ENCODE measurements at places on chromosomes 4 and X. TPM values are rescaled to one million over a fixed set of nuclear protein-coding genes. Genes with fewer than 3 reads are reported as not detected.
A peak's percentile ranks its signal among the peaks of the same experiment; 100 is the strongest.

TMEM156 gene
- total RNA-seq = 3.5 TPM

ESX1 gene
- not detected for total RNA-seq

POU4F2 gene
- not detected for total RNA-seq

CC2D2A gene
- total RNA-seq = 26.7 TPM

SLC34A2 gene
- 694 TPM for total RNA-seq

H2BW2 gene
- not detected for total RNA-seq

SH3TC1 gene
- total RNA-seq = 127 TPM

SPRY1 gene
- total RNA-seq = 134 TPM

HGFAC gene
- 1.6 TPM for total RNA-seq

PRSS12 gene
- total RNA-seq = 1.1 TPM

DNA sequence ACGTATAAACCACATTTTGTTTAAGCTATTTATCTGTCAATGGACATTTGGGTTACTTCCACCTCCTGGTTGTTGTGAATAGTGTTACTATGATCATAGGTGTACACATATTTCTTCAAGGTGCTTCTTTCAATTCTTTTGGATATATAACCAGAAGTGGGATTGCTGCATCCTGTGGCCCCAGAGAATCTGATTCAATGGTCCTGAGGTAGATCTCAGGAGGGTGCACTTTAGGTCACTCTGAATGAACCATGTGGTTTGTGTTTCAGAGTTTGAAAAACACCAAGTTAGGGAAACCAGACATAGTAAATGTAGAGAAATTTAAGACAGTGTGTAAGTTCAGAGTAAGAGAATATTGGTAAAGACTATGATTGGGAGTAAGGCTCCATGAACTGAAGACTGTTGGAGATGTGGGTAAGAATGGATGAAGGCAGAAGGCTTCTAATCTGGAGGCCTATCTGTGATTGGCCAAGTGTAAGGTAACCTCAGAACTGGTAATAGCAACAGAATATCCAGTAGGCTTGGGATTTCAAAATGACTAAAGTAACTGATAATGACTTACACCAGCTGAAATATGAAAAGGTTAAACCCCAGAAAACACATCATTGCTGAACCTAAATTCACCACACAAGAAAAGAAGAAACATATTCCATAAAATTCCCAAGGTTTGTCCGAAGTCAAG is 236.9 kb downstream of the CAMK2D start:
- no peak for DNase-seq
- H3K4me1 ChIP-seq = no peaks in the 10 kb centered on the region
- H3K27me3 ChIP-seq = no peaks in the 10 kb centered on the region
- no peak overlapping the region for H3K4me3 ChIP-seq

GRCh38 chrX:12984603-12985319 is 9.9 kb downstream of the TMSB4X start:
- H3K27ac ChIP-seq = no peak overlapping the region
- no peaks in the 10 kb centered on the region for H3K27me3 ChIP-seq
- no peak for DNase-seq
- H3K36me3 ChIP-seq = no peaks in the 10 kb centered on the region
- no peaks in the 10 kb centered on the region for H3K4me1 ChIP-seq

- H3K4me3 ChIP-seq = no peak overlapping the region
- no peak overlapping the region for H3K27ac ChIP-seq
- no peaks in the 10 kb centered on the region for H3K4me1 ChIP-seq
- H3K36me3 ChIP-seq = no peaks in the 10 kb centered on the region
- no peaks in the 10 kb centered on the region for H3K27me3 ChIP-seq
- no peak for DNase-seq
These were observed 21.7 kb downstream of the DDIT4L start for GRCh38 chr4:100168521-100168920.

- H3K36me3 ChIP-seq = no peaks in the 10 kb centered on the region
- no peak for DNase-seq
- H3K4me1 ChIP-seq = no peaks in the 10 kb centered on the region
These were observed 495.2 kb downstream of the PDGFC start for GRCh38 chr4:156476359-156476758.

DNA sequence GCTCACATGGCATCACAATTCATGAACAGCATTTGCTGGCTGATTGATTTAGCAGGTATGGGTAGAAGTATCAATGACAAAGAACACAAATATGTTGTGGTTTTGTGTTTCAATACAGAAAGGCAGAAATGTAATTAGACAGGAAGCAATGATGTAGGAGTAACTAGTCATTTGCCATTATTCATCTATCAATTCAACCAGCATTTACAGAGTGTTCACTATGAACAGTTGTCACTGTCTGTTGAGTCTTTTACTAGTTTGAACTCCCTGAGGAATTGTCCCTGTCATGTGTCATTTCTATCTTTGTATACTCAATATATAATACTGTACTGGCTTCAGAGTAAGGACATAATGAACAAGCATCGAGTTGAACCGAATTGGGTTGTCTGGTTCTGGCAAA is 51.5 kb upstream of the ARHGAP24 start:
- H3K36me3 ChIP-seq = no peaks in the 10 kb centered on the region
- no peaks in the 10 kb centered on the region for H3K4me1 ChIP-seq
- no peak for DNase-seq
- H3K4me3 ChIP-seq = no peak overlapping the region
- no peaks in the 10 kb centered on the region for H3K27me3 ChIP-seq

DNA sequence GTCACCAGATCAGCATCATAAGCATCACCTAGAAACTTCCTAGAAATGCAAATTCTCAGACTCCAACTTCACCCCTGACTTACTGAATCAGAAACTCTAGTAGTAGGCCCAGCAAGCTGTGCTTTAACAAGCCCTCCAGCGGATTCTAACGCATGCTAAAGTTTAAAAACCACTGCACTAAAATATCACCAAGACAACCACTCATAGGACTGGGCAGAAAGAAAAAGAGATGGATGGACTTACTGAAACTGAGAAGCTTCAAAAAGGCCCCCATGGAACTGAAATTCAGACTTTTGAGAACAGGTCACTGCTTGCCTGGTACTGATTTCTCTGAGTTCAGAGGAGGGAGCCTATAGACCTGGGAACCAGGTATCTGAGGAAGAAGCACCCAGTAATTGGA is 40.1 kb downstream of the FAM241A start:
- no peak overlapping the region for H3K4me3 ChIP-seq
- H3K27me3 ChIP-seq = no peaks in the 10 kb centered on the region
- no peak for DNase-seq
- no peaks in the 10 kb centered on the region for H3K36me3 ChIP-seq

- H3K4me3 ChIP-seq = no peak overlapping the region
- H3K27ac ChIP-seq = no peak overlapping the region
- H3K27me3 ChIP-seq = no peaks in the 10 kb centered on the region
- no peaks in the 10 kb centered on the region for H3K4me1 ChIP-seq
These were observed 36.2 kb upstream of the UGDH start for GRCh38 chr4:39563346-39563847.

- no peak overlapping the region for H3K27ac ChIP-seq
- H3K4me1 ChIP-seq = peaks cover 6% of the 10 kb centered on the region
- peak; percentile 77 for DNase-seq
- no peaks in the 10 kb centered on the region for H3K36me3 ChIP-seq
These were observed 183.7 kb downstream of the SPATA18 start for GRCh38 chr4:52234561-52235440.

DNA sequence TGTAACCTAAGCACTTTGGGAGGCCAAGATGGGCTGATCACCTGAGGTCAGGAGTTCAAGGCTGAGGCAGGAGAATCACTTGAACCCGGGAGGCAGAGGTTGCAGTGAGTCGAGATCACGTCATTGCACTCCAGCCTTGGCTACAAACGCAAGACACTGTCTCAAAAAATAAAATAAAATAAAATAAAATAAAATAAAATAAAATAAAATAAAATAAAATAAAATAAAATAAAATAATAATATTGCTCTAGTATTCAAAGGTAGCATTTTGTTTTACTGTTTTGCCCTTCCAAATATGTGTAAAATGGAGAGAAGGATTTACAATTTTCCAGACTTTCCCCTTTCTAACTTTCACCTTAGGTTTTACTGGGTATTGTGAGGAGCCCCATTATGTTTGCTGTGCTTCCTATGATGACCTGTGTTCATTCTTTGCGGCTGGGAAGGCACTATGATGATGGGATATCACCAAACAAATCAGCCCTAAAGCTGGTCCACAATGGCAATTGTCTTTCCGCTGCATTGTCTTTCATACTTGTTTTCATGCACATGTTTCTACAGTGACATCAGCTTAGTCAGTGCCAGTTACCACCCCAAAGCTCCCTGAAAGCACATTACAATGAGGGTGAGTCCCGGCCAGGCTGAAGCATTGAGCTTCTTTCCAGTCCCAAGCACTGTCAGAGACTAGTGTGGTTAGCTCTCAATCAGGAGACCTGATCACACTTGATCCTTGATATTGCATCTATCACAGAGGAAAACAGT is 50.8 kb downstream of the DTHD1 start:
- no peak for DNase-seq
- no peak overlapping the region for H3K27ac ChIP-seq
- no peaks in the 10 kb centered on the region for H3K36me3 ChIP-seq
- no peaks in the 10 kb centered on the region for H3K27me3 ChIP-seq
- no peaks in the 10 kb centered on the region for H3K4me1 ChIP-seq

- no peak for DNase-seq
- no peak overlapping the region for H3K27ac ChIP-seq
- no peaks in the 10 kb centered on the region for H3K4me1 ChIP-seq
- H3K27me3 ChIP-seq = no peaks in the 10 kb centered on the region
These were observed 441.2 kb downstream of the CENPC start for GRCh38 chr4:67104145-67104544.

- no peaks in the 10 kb centered on the region for H3K27me3 ChIP-seq
- no peak for DNase-seq
- no peaks in the 10 kb centered on the region for H3K36me3 ChIP-seq
- H3K27ac ChIP-seq = no peak overlapping the region
- H3K4me1 ChIP-seq = no peaks in the 10 kb centered on the region
These were observed 57.6 kb upstream of the RBPJ start for GRCh38 chr4:26263165-26263564.

GRCh38 chrX:133999031-133999705 is 13.8 kb upstream of the GPC3 start:
- no peaks in the 10 kb centered on the region for H3K36me3 ChIP-seq
- no peak for DNase-seq
- H3K27me3 ChIP-seq = no peaks in the 10 kb centered on the region

- peak overlapping the region; percentile 67 for H3K4me3 ChIP-seq
- peak; percentile 42 for DNase-seq
- H3K27me3 ChIP-seq = peaks cover 11% of the 10 kb centered on the region
- peaks cover 5% of the 10 kb centered on the region for H3K4me1 ChIP-seq
- no peaks in the 10 kb centered on the region for H3K36me3 ChIP-seq
- H3K27ac ChIP-seq = peak overlapping the region; percentile 84
These were observed 460 bp upstream of the GEMIN8 start for GRCh38 chrX:14030174-14030530.

DNA sequence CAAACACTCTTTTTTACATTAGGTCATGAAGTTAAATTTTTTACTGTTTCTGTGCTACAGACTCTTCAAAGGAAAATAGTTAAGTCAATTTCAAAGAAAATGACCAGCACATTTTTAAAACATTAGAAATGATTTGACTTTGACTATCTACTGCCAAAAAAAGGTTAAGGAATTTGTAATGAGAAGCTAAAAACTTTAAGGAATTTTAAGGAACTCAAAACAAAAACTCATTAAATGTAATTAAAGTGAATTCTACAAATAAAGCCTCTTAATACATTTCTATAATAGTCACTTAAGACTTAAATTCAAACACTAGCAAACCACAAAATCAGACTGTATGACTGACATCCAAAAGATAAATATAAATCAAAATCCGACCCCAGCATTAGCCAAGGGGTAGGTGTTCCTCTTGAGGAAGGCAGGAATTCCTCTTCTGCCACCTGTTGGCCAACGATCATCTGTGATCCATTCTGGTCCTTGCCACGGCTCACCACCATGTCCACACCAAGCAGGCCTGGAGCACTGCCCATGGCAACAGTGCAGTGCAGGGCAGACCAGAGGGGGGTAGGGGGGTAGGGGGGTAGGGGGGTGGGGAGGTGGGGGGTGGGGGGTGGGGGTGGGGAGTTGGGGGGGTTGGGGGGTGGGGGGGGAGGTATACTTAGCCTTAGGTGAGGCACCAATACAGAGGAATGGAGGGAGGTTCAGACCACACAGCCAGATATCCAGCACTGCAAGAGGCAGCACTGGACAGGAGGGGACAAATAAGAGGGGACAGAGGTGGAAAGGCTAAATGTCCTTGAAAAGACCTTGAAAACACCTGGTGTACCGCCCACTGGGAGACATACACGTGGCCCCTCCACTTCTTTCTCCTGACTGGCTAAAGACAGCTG is 287.4 kb downstream of the CHIC1 start:
- no peak for DNase-seq
- H3K36me3 ChIP-seq = no peaks in the 10 kb centered on the region
- no peaks in the 10 kb centered on the region for H3K27me3 ChIP-seq
- no peaks in the 10 kb centered on the region for H3K4me1 ChIP-seq

DNA sequence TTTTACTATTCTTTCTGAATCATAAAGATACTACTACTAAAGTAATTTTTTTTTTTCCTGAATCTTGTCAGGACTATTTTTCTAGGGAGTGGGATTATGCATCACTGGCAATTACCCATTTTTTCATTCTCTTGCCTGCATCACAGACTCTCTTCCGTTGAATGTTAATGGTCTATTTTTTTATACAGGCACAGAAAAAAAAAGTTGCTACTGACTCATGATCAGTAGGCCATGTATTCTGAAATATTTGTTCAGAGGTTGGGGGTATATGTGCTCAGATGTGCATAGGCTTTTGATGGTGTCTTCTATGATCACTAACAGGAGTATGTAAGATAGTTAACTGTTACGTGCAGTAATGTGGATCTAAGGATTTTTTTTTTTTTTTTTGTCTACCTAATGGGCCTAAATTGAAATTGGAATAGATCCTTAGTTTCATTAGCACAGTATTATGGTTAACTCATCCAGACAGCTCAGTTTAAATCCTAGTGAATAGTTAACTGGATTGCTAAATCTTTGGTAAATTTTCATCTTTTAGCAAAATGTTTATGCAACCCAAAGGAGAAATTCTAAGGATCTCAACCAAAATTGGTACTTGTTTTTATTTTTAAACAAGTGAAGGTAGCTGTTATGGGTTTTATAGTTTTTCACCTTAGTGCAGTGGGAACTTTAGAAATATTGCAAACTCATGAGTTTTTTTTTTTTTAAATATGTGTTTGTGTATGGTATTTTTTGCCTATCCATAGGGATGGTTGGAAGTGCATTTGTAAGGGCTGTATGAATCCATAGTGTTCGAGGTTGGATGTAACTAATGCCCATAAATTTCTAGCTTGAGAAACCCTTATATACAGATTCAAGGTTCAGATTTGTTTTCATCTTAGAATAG is 12.1 kb downstream of the BMP2K start:
- peaks cover 6% of the 10 kb centered on the region for H3K4me1 ChIP-seq
- no peak overlapping the region for H3K27ac ChIP-seq
- H3K27me3 ChIP-seq = no peaks in the 10 kb centered on the region
- no peak overlapping the region for H3K4me3 ChIP-seq

GRCh38 chr4:42122237-42122636 is 30.2 kb downstream of the BEND4 start:
- no peaks in the 10 kb centered on the region for H3K27me3 ChIP-seq
- H3K4me1 ChIP-seq = no peaks in the 10 kb centered on the region
- no peak for DNase-seq
- H3K36me3 ChIP-seq = no peaks in the 10 kb centered on the region
- H3K4me3 ChIP-seq = no peak overlapping the region
- H3K27ac ChIP-seq = no peak overlapping the region

GRCh38 chr4:98423009-98423408 is 161.8 kb downstream of the RAP1GDS1 start:
- H3K4me1 ChIP-seq = no peaks in the 10 kb centered on the region
- H3K4me3 ChIP-seq = no peak overlapping the region
- DNase-seq = no peak
- no peaks in the 10 kb centered on the region for H3K27me3 ChIP-seq
- no peak overlapping the region for H3K27ac ChIP-seq

All from kidney (tissue), 22 donors.